ENCODE measurements at places on chromosomes 11 and 22.
A peak's percentile ranks its signal among the peaks of the same experiment; 100 is the strongest.

- DNase-seq, result no peak
Observed at GRCh38 chr22:36568846-36569245, 39.9 kb upstream of the EIF3D start.

- DNase-seq, result peak; percentile 60
Observed at GRCh38 chr11:117520201-117520600, 192.5 kb downstream of the CEP164 start.

GRCh38 chr11:117805045-117805444 is 8.0 kb upstream of the DSCAML1 start:
- no peak for DNase-seq

DNA sequence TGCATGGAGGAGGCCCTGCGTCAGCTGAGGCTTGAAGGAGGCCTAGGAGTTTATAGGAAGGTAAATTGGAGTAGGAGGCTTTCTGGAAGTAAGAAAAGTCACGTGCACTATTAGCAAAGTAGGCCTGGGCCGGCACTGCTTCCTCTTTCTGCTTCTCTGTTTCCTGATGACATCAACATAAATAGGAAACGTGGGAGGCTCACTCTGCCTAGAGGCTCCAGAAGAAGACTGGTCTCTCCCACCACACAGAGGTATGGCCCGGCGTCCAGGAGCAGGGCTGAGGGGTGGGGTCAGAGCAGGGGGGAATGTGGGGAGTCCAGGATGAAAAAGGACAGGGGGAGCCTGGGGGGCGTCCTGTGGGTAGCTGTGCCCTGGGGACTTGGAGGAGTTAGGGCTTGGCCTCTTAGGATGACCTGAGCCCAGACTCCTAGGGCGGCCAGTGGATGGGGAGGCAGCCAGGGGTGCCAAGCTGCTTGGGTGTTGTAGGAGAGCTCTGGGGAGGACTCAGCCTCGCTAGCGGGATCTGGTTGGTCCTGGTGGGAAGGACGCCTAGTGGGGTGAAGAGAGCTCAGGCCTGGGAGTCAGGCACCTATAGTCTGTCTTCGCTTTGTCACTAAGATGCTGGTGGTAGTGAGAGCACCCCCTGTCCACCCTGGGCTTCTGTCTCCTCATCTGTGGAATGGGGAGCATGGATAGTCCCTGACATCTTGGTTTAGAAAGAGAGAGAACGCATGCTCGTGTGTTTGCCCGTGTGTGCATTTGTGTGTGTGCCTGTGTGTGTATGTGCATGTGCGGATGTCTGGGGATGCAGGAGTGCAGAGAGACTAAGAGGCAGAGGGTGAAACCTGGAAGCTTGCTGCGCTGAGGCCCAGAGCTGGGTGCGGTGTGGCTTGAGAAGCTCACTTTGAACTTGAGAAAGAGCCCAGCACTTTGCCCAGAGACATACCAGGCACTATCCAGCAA is at the start of gene CSF2RB:
Gene CSF2RB, plus strand, starts transcription at position 202 of the 963 bp plus-strand sequence. CDS start 8,580 bp downstream, outside the sequence.
- DNase-seq, result no peak

GRCh38 chr11:18522388-18522787 is 4.4 kb downstream of the TSG101 start:
- no peak for DNase-seq

DNA sequence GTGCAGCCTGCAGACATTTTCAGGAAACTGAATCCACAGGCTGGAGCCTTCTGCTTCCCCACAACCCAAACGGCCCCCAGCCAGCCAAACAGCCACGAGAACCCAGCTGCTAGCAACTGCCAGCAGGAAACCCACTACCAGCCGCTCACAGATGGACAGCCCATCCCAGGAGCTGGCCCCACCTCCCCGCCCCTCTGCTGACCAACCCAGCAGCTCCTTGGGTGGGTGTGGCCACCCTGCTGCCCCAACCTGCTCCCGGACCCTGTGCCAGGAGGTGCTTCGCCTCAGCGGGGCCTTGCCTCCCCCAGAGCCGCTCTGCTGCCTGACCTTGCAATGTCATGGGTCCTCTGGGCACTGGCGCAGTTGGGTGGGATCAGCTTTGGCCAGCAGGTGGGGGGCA is 8.2 kb upstream of the CCDC188 start:
- no peak for DNase-seq

Data from thyroid gland (tissue), 4 donors.